Stimulated activated CD8-positive, alpha-beta memory T cell treated with anti-CD3 and anti-CD28 coated beads, Interleukin-15, amount 100 ng/mL, for 48 hours (primary cell): ENCODE measurements at places on chromosomes 13 and 19.

- no peak for DNase-seq
Measured at GRCh38 chr13:113802761-113803160, 43.7 kb downstream of the TMEM255B start.

DNA sequence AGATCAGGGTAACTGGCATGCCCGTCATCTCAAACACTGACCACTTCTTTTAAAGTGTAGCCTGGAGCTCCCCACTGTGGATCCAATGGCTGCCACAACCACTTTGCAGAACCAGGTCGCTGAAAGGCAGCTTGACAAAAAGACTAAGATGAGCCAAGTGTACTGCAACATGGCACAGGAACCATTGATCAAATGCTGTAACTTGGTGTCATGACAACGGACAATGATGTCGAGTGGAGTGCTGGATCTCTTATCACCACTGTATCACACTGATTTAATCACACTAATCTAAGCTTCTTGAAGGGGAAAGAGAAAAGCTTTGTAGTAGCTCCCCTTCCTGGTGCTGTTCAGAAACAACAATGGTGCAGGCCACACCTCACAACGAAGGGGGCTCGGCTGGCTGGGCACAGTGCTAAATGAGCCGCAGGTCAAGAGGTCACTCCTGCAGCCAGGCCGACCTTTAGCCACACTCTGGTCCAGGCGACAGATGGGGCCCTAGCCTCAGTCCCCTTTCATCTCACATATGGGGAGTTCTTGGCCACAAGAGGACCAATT is 2.2 kb upstream of the TNFRSF19 start:
- no peak for DNase-seq

DNA sequence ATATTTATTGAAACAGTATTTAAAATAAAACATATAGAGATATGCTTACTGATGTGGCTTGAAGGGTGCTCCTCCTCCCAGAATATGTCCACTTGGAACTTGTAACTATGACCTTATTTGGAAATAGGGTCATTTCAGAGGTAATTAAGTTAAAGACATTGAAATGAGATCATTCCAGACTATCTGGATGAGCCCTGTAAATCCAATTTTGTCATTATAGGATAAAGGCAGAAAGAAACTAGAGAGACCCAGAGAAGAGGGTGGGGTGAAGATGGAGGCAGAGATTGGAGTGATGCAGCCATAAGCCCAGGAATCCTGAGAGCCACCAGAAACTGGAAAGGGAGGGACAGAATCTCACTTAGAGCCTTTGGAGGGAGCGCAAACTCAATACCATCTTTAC is 243.2 kb downstream of the OXGR1 start:
- DNase-seq, result no peak

GRCh38 chr19:52286256-52286655 is 10.7 kb upstream of the ZNF480 start:
- DNase-seq, result no peak

GRCh38 chr19:2371656-2372055 is 11.6 kb downstream of the TMPRSS9 start:
- no peak for DNase-seq

GRCh38 chr13:47326061-47326460 is 429.2 kb upstream of the HTR2A start:
- DNase-seq, result no peak

GRCh38 chr19:28307487-28307886 is 905.5 kb downstream of the UQCRFS1 start:
- DNase-seq, result no peak

GRCh38 chr19:409516-410242 is 732 bp upstream of the C2CD4C start:
- DNase-seq, result no peak

- peak; percentile 65 for DNase-seq
Measured at GRCh38 chr19:661427-662196, 1.4 kb downstream of the RNF126 start.

- no peak for DNase-seq
Measured at GRCh38 chr13:91946498-91947070, 548.2 kb downstream of the GPC5 start.

GRCh38 chr19:13764821-13765394 is 586 bp downstream of the MRI1 start:
- DNase-seq, result peak; percentile 17

DNA sequence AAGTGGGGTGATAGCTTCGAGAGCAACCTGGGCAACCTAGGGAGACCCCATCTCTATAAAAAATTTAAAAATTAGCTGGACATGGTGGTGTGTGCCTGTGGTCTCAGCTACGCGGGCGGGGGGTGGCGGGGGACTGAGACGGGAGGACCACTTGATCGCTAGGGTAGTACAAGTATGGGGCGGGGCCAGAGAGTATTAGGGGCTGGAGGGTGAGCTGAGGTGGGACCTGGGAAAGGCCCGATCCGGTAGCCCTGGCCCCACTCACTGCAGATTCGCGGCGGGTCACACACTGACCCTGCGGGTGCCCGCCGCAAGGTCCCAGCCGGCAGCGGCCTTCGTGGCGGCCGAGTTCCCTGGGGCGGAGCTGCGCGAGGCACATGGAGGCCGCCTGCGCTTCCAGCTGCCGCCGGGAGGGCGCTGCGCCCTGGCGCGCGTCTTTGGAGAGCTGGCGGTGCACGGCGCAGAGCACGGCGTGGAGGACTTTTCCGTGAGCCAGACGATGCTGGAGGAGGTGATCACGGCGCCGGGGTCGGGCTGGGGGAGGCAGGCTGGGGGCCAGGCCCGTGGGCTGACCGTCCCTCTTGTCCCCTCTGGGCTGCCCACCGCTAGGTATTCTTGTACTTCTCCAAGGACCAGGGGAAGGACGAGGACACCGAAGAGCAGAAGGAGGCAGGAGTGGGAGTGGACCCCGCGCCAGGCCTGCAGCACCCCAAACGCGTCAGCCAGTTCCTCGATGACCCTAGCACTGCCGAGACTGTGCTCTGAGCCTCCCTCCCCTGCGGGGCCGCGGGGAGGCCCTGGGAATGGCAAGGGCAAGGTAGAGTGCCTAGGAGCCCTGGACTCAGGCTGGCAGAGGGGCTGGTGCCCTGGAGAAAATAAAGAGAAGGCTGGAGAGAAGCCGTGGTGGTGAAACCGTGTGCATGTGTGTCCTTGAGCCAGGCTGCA is 2.0 kb upstream of the ARHGAP45 start:
- peak; percentile 69 for DNase-seq

GRCh38 chr13:109760402-109760801 is 26.0 kb downstream of the IRS2 start:
- no peak for DNase-seq

GRCh38 chr19:7478843-7479227 is 10.0 kb downstream of the PEX11G start:
- no peak for DNase-seq

DNA sequence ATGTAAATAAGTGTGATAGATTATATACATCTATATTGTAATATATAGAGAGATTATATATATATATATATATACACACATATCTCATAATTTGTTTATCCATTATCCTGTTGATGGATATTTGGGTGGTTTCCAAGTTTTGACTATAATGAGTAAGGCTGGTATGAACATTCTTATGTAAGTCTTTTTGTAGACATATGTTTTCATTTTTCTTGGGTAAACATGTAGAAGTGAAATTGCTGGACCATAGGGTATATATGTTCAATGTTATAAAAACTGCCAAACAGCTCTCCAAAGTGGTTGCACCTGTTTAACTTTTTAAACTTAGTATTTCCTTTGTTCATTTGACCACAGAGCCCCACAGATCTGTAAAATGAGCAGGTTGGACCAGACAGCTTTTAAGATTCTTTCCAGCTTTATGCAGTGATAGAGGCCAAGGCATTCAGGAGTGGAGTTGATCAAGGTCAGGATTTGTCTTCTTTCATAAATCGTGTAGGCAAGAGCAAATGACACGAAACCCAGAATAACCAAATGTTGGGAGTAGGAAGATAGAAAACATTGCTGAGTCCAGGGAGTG is 21.7 kb upstream of the KATNAL1 start:
- DNase-seq, result no peak

GRCh38 chr19:1171755-1172352 is 2.2 kb downstream of the SBNO2 start:
- no peak for DNase-seq

DNA sequence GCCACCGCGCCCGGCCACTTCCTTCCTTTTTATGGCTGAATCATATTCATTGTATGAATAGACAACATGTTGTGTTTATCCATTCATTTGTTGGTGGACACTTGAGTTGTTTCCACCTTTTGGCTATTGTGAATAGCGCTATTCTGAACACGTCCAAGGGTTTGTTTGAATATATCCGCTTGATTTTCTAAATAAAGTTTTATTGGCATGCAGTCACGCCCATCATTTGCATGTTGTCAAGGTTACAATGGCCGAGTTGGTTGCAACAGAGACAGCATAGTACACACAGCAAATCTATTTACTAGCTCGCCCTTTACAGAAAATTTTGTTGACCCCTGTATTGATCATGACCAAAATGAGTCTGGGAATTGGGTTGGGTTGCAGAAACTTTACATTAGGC is 43.5 kb downstream of the COLGALT1 start:
- DNase-seq, result no peak

- no peak for DNase-seq
Measured at GRCh38 chr13:68806125-68806524, 1301.5 kb upstream of the ATXN8OS start.

GRCh38 chr13:93653776-93654175 is 427.2 kb downstream of the GPC6 start:
- no peak for DNase-seq

GRCh38 chr13:50594276-50595051 is 249.0 kb downstream of the DLEU7 start:
- peak; percentile 50 for DNase-seq

DNA sequence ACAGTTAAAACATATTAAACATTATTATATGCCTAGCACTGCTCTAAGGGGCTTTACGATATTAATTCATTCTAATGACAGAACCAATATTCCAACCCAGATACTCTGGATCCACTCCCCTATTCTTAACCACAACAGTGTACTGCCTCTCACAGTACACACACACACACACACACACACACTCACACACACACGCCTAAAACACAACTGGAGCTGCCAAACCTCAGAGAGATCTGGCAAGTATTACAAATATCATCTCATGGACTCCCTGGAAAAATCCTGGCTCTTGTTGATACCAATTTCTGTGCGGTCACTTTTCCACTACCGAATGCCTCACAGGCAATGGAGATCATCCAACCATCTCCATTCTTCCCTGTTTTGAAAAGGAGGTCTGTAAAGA is 1.3 kb downstream of the ZNF780A start:
- DNase-seq, result no peak

DNA sequence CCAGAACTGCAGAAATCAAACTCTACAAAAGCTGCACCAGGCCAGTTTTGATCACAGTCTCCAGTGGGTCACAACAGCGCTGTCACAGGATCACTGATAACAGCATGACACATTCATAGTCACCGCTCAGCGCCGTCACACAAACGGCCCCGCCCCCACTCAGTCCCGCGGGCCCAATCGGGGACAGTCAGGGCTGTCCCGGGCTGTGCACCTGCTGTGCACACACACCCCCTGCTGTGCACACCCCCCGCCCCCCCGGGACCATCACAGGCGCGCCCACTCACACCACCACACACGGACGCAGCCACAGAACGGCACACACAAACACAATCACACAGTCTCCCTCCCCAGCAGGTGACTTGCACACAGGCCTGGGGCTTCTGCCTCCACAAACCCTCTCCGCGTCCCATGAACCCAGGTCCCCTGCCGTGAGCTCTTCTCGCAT is 435 bp upstream of the ZNF382 start:
- DNase-seq, result peak; percentile 74

DNA sequence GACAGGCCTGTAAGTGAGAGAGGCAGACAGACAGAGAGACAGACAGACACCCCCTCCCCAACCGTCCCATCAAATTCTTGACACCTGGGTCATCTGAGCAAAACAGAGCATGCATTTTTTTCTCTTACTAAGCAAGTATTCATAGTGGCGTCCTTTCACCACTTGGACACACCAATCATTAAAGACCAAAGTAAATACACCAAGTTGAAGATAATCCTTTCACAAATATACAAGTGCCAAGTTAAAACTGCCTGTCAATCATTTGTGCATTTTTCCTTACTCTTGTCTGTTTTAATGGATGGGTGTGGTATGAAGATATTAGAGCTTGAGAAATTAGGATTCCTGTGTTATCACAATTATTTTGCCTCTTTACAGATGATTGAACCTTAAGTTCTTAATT is 337.3 kb downstream of the ATP8A2 start:
- DNase-seq, result no peak

- DNase-seq, result no peak
Measured at GRCh38 chr19:15244106-15244803, 12.0 kb upstream of the EPHX3 start.

DNA sequence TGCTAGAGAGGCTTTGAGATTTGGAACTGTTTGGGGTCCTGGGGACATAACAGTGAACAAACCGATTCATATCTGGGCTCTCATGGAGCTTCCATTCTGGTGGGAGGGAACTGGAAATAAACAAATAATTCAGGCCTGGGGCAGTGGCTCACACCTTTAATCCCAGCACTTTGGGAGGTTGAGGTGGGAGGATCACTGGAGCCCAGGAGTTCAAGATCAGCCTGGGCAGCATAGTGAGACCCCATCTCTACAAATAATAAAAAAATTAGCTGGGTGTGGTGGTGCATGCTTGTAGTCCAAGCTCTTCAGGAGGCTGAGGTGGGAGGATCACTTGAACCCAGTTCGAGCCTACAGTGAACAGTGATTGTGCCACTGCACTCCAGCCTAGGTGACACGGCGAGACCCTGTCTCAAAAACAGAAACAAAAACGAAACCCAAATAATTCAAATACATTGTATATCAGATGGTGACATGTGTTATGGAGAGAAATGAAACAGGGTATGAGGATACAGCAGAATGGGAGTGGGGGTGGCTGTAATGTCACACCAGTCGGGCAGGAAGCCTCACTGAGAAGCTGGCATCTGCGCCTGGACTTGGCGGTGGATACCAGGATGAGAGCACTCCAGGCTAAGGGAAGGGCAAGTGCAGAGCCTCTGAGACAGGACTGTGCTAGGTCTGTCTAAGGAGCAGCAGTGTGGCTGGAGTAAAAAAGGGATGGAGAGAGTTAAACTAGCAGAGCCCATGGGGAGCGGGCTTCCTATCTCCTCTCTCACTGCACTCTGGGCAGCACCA is 131.1 kb upstream of the ZNF536 start:
- DNase-seq, result no peak

- DNase-seq, result no peak
Measured at GRCh38 chr19:45160870-45161737, at the start of gene NKPD1. Gene NKPD1 (minus strand): TSS chr19:45160982. CDS start chr19:45160150, 832 bp downstream.

GRCh38 chr13:100214886-100215285 is 126.0 kb downstream of the PCCA start:
- no peak for DNase-seq

DNA sequence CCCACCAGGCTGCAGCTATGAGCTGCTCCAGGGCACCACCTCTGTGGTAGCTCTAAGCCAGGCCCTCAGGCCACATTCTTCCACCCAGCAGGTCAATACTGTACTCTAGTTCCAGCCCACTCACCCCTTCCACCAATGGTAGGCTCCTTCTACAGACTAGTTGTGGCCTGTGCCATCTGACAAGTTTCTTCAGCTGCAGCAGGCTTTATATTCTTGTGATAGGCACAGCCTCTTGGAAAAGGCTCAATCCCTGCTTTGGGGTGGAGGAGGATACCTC is 8.5 kb downstream of the MICU2 start:
- DNase-seq, result no peak

GRCh38 chr13:30061217-30061616 is 210.8 kb upstream of the UBL3 start:
- no peak for DNase-seq

GRCh38 chr13:59861676-59862075 is 302.1 kb downstream of the DIAPH3 start:
- no peak for DNase-seq
